Panc1 (cell line): ENCODE measurements at places on chromosomes 12 and 14.

- no peak for DNase-seq
These were observed 26.2 kb downstream of the OSBPL8 start for GRCh38 chr12:76533331-76533730.

DNA sequence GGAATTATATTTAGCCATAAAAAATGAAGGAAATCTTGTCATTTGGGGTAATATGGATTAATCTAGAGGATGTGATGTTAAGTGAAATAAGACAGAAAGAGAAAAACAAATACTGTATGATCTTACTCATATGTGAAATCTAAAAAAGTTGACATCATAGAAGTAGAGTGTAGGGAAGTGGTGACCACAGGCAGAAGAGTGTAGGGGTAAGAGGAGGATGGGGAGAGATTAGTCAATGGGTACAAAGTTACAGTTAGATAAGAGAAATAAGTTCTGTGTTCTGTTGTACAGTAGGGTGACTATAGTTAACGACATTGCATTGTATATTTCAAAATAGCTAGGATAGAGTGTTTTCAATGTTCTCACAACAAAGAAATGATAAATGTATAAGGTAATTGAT is 87.0 kb downstream of the TSHR start:
- no peak for DNase-seq

- no peak for DNase-seq
These were observed 14.1 kb downstream of the RILPL1 start for GRCh38 chr12:123519141-123520001.

GRCh38 chr12:57390174-57390573 is 40.7 kb downstream of the R3HDM2 start:
- DNase-seq, result no peak

- DNase-seq, result no peak
These were observed 35.0 kb downstream of the SLC17A8 start for GRCh38 chr12:100391856-100392255.

DNA sequence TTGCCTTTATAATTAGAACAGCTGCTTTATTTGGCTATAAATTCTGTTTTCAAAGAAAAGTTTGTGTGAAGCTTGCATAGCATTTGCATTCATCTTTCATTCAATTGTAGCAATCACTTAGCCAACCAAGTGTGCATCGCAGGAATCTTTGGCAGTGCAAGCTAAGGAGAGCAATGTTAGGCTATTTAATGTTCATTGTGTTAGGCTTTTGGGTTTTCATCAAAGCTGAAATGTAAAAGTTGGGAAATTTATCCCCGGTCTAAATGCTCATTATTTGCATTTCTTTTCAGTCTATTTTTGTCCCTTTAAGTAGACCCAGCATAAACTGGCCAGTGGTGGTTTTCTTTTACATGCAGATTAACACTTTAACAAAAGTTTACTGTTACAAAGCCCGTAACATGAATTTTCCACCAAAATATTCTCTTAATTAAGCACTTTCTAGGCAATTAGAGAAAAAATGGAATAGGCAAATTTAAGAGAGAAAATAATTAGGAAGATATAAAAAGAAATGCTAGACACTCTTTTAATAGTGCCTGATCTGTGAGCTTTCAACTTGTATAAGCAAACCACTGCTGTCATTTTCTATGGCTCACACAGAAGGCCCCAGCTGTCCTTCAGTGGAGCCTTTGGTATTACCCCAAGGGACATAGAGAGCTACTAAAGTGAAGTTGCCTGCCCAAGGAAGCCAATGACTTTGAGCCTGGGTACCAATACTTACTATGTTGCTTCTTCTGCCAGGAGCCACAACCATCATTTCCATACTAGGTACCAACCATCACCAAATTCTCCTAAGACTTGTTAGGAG is 898.9 kb upstream of the SEL1L start:
- DNase-seq, result no peak

GRCh38 chr12:64696080-64696741 is 63.0 kb downstream of the GNS start:
- DNase-seq, result no peak

- no peak for DNase-seq
These were observed 88.5 kb downstream of the PAPLN start for GRCh38 chr14:73325630-73326299.

DNA sequence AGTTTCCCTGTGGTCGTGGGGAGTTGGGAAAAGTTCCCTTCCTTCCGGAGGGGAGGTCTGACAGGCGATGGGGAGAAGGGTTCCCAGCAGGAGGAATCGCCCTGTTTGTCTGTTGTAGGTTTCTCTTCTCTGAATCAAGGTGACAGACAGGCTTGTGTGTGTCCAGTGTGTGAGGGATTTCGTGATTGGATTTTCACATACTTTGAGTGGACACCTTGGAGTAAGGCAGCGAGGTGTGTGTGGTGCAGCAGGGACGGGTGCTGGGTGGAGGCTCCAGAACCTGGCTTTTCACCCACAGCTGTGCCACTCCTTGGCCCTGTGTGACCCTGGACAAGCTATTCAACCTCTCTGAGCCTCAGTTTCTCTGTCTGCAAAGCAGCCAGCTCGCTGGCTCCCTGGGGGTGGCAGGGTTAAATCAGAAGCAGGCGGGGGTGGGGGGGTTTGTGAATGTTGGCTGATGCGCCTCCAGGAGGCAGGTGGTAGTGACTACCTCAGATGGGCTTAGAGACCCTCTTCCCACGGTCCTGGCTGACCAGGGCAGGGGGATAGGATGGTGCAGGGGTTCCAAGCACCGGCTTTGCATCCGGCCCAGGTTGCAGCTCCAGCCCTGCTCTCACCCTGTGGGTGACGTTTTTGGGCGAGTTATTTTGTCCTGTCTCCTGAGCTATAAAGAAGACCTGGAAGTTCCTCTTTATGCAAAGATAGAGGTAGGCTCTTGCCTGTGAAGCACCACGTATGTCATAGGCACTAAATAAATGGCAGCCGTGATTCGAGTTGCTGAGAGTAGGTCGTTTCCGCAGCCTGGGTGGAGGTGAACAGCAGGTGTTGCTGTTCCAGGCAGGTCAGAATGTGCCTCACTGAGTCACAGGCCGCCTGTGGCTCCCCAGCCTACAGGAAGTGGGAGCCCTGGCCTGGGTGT is 679 bp downstream of the BDKRB2 start:
- no peak for DNase-seq

DNA sequence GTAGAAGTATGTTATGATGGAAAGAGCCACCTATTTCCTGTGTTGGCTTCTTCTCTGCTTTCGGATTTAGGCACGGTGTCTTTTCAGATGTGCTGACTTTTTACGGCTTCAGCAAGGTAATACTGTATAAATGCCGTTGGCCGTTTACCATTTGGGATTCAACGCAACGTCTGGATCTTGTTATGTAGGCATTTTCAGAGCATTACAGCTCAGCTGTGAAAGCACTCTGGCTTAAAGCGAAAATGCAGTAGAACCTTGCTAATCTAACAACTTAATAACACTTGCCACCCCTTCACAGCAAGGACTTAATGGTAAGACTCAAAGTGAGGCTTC is 229.9 kb downstream of the EFCAB11 start:
- no peak for DNase-seq

- no peak for DNase-seq
These were observed 242.7 kb downstream of the ATXN7L3B start for GRCh38 chr12:74780182-74780849.

DNA sequence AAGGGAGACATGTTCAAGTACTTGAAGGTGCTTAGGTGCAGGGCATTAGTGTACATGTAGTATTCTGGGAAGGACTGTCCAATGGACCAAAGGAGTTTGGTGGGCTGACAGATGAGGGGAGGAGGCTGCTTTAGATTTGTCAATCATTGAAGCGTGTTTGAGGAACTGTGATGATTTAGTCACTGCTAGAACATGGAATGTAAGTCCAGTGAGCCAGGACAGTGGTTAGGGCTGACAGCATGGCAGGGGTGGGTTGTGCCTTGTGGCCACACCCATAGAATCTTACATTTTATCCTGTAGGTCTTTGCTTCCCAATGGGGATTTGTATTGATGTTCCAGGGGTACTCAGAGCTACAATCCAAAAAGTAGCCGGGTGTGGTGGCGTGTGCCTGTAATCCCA is 24.6 kb downstream of the DIP2B start:
- no peak for DNase-seq

- DNase-seq, result no peak
These were observed 7.2 kb downstream of the ALDH2 start for GRCh38 chr12:111773801-111774551.

- no peak for DNase-seq
These were observed 74.9 kb downstream of the NOVA1 start for GRCh38 chr14:26522967-26523366.

GRCh38 chr12:90390947-90391346 is 564.0 kb downstream of the CCER1 start:
- no peak for DNase-seq

GRCh38 chr12:86283620-86284019 is 27.4 kb upstream of the MGAT4C start:
- DNase-seq, result no peak

- no peak for DNase-seq
These were observed 27.5 kb upstream of the PTGR2 start for GRCh38 chr14:73824127-73824526.

- no peak for DNase-seq
These were observed 64.2 kb downstream of the DRAM1 start for GRCh38 chr12:101941306-101942249.

DNA sequence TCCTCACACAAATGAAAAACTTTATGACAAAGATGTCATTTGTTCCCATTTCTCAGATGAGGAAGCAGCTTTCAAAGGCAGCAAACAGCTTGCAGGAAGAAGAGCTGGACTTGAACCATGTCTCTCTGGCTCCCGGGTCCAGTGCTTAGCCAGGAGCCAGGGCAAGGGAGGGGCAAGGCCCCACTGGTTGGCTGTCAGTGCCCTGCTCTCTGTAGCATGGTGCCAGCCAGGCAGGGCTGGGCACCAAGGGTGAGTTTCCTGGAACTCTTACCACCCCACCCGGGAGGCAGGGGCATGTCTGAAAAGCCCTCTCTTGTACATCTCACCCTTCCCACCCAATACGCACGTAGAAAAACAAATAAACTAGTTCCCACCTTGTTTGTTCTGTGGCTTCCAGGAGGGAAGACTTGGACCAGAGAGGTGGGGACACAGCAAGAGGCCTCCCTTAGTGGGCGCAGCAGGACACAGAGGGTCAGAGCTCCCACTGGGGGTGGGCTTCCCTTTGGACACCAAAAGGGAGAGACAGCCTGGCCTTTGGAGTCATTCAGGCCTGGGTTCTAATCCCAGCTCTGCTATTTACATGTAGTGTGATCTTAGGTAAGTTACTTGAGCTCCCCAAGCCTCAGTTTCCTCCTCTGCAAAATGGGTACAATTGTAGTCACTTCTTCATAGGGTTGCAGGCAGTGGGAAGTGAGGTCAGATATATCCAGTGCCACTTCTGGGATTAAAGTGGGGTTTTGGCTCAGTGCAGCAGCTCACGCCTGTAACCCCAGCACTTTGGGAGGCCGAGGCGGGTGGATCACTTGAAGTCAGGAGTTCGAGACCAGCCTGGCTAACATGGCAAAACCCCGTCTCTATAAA is 17.2 kb downstream of the TRPV4 start:
- no peak for DNase-seq

DNA sequence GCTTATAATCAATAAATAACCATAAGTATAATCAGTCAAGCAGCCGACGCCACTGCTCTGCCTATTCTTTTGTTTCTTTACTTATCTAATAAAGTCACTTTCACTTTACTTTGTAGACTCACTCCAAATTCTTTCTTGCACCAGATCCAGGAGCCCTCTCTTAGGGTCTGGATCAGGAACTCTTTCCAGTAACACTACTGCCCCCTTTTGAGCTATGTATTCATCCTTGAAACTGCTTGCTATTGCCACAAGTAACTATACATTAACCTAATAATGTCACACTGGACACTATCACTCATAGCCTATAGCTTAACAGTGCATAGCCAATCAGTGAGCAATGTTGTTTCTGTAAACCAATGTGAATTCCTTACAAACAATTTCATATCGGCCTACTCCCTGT is 2.8 kb upstream of the NID2 start:
- DNase-seq, result no peak

GRCh38 chr14:93103392-93104080 is 12.2 kb downstream of the ITPK1 start:
- no peak for DNase-seq

GRCh38 chr12:92524489-92524888 is 178.3 kb upstream of the PLEKHG7 start:
- DNase-seq, result no peak

DNA sequence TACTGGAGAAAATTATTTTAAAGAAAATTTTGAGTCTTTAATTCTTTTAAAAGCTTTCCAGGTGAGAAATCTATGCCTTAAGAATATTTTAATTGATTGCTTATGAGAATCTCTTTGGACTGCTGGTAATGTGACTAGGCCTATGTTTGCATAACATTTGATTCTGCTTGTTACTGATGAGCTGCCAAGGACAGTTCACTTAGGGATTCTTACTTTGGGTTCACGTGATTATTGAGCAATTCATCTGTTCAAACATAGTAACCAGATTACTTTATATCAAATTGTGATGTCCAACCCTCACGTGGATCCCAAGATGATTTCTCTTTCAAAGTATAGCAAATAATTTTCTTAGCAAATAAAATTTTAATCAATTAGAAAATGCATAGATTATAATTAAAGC is 27.4 kb upstream of the ABCD2 start:
- no peak for DNase-seq

GRCh38 chr12:87661786-87662377 is 367.3 kb downstream of the C12orf50 start:
- DNase-seq, result no peak

- no peak for DNase-seq
These were observed 64.5 kb downstream of the TMTC3 start for GRCh38 chr12:88206601-88207000.

GRCh38 chr12:52212701-52213563 is 20.1 kb upstream of the KRT7 start:
- DNase-seq, result no peak

- no peak for DNase-seq
These were observed 129.7 kb downstream of the CHST11 start for GRCh38 chr12:104586351-104586919.
